Activated effector memory CD4-positive, alpha-beta T cell treated with anti-CD3 and anti-CD28 coated beads, Interleukin-2, amount 50 U/mL, for 16 hours (primary cell): ENCODE measurements at places on chromosomes 6 and 20.

GRCh38 chr6:40517654-40518053 is 69.5 kb downstream of the LRFN2 start:
- no peak for DNase-seq

GRCh38 chr6:159170333-159170672 is 1.1 kb downstream of the FNDC1 start:
- DNase-seq, result no peak

GRCh38 chr20:19777315-19777714 is 19.3 kb downstream of the RIN2 start:
- no peak for DNase-seq

- DNase-seq, result no peak
Measured at GRCh38 chr20:10079964-10080363, 45.2 kb downstream of the ANKEF1 start.

DNA sequence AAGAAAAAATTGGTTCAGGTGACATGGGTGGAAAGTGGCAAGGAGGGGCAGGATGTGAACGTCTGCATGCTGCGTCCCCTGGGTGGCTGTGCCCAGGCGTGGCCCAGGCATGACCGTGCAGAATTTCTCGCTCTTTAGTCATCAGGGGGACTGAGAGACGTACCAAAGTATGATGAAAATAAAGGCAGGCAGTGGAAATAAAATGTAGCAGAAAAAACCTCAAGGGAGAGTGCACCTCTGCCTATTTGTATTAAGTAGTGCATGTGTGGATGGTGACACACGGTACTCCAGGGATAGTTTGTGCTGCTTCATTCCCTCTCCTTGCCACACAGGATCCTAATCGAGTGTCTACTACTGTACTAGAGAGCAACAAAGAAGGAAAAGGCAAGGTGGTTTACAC is 81.1 kb downstream of the ATP9A start:
- DNase-seq, result no peak

GRCh38 chr6:132715204-132715603 is 1.3 kb upstream of the VNN1 start:
- DNase-seq, result no peak

DNA sequence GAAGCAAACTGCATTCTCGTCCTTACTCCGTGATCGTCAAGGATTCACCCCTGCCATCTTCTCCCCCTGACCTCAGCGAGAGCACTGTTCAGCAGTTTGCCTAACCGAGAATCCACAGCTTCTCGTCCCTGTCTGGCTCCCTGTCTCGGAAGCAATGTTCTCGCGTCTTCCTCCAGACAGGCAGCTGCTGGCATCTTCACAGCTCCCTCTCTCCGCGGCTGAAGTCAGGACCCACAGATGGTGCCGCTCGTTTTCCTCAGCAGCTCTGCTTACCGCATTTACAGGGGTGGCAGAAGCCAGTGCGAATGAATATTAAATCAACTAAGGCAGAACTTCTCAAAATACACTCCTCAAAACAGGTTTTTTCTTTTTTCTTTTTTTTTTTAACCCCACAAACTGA is 18.9 kb upstream of the SLC22A2 start:
- no peak for DNase-seq

- DNase-seq, result no peak
Measured at GRCh38 chr20:48335308-48336050, 492.3 kb downstream of the PREX1 start.
